ENCODE measurements at places on chromosomes 2 and 18.

DNA sequence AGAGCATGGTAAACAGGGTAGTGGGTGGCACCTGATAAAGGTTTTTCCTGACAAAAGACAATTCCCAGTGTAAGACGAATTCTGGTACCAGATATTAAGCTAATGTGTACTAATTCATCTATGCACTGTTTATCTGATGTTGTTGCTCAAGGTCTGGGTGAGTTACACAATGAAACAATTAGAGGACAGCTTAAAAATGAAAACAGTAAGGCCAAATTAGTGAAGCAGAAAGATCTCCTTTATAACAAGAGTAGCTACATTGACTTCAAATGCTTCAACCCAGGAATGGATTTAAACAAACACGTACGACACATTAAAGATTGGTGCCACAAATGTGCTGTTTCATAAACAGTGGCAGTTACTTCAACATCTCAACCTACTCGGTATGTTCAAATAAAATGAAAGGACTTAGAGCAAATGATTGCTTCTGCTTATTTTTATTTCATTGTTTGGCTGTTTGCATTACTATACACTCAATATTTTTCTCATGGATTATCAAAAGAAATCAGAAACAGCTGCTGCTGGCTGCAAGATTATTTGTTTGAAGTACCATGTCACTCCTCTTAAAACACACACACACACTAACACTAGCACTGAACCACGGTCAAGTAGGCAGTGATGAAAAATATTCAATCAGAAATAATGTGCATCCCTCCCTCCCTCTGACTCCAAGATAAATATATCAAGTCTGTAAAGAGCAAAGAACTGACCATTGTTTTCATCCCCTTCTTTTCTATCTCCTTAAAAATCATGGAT, 94.4 kb upstream of the RND3 start:
- DNase-seq = no peak

GRCh38 chr2:37526323-37526722, 145.1 kb downstream of the CDC42EP3 start:
- DNase-seq = no peak

DNA sequence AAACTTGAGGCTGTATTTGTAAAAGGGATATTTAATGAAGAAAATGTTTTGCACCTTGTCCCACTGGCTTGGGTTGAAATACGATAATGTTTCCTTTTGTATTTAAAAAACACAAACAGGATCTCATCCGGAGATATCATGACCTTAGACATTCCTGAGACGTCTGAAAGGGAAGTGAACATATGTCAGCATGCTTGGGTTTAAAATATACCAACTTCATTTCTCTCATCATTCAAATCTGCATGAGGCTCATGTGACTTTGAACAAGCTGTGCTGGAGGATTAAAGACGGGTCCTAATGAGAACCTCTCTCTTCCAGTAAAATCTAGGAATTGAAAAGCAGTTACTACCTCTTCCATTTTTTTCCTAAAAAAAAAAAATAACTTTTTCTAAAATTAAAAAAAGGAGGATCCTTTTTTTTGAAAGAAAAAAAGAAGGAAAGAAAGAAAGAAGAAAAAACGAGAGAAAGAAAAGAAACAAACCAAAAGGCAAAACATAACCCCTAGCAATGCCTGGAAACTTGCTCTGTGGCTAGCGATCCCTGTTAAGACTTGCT, 106.8 kb upstream of the ZFP36L2 start:
- peak; percentile 47 for DNase-seq

GRCh38 chr18:13447621-13448334, 229.2 kb downstream of the LDLRAD4 start:
- no peak for DNase-seq

DNA sequence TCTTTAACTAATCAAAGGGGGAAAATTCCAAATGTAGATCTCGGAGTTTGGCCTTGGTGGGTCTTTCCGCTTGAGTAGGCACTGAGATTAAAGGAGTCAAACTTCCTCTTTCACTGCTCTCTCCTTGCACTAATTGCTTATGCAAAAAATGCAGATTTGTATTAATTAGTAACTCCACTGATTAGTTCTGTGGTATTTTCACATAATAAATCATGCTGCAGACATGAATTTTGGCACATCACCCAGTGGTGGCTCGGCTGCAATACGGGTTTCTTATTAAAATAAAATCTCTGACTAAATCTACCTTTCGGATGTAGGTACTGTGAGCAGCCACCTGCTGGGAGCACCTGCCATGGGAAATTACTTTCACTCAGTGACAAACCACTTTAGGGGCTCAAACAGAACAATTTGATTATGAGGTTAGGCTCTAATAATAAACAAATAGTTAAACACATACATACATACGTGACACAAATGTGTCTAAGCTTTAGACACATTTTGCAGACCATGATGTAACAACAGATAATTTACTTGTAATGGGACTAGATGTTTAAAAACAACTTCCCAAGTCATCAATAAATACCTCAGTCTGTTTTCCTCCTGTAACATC, 6.4 kb upstream of the NEUROD1 start:
- DNase-seq = no peak

GRCh38 chr2:20048488-20049448, 2.7 kb downstream of the LAPTM4A start:
- DNase-seq = no peak

DNA sequence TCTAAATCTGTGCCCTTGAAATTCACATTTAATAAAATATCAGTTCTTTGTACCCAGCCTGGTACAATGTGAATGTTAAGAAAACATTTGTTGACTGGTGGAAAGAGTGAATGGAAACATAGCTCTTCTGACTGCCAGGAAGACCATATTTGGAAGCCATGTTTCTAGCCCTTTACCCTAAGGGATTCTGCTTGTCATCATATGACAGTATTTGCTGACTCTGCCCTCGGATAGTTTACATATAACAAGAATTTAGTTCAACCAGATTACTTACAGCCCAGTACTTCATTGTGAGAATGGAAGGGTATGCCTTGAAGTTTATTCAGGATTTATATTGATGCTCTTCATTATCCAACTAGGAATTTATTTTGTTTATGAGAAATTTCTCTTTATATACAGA, 13.8 kb upstream of the KCNS3 start:
- DNase-seq = no peak

DNA sequence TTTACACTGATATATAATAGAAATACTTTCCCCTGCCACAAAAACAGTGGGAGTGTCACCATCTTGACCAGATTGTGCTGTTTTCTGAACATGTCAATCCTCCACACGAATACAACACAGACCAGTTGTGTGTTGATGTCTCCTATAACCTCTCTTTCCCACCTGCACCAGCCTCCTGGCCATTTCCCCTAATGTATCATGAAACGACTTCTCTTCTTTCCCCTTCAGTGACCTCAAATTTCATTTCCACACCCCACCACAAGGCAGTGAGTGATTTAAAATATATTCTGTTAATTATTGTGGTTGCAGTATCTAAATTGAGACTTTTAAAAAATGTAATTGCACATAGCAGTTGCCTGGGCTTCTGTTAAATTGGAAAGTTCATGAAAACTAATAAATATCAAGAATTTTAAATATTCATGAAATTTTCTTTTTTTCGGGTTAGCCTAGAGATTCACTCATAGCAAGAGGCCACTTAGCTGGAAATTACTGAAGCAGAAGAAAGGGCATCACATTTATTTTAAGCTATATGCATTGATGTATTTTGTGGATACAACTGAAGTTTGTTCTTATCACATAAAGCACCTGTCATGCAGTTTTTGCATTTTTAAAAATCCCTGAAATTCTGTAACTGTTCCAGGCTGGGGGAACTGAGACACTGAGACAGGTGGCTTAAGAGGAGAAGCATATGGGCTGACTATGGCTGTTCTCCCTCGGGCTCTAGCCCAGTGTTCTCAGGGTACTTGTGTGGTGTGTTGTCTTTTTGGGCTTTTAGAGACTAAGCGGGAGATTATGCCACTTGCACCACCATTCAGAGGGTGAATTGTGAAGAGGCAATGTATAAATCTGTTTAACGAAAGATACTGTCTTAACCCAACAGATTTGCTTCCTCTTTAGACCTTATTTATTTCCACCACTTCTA, 15.9 kb downstream of the FAM171B start:
- DNase-seq = no peak

GRCh38 chr2:233032551-233033320, at the start of gene NEU2:
Gene NEU2, plus strand, starts transcription at chr2:233032672. Its CDS starts 0 bp downstream, at chr2:233032672.
- DNase-seq = peak; percentile 65

- no peak for DNase-seq
Observed at GRCh38 chr18:49731860-49732311, 81.4 kb downstream of the ACAA2 start.

- no peak for DNase-seq
Observed at GRCh38 chr2:68027959-68028358, 34.8 kb downstream of the C1D start.

DNA sequence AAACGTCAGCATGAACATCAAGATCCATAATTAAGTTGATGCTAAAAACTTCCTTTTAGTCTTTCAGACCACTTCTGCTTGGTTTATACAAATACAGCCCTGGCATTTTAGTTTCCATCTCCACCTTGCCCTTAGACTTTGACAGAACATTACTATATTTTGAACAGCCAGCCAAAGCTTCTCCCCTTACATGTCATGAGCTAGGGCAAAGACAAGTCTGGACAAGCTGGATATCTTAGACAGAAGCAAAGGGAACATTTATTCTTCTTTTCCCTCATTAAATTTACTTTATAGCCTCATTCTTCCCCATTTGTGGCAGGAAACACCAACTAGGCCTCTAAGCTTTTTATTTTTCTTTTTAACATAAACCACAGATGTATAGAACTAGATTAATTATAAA, 403.3 kb downstream of the SUCLG1 start:
- DNase-seq = no peak

DNA sequence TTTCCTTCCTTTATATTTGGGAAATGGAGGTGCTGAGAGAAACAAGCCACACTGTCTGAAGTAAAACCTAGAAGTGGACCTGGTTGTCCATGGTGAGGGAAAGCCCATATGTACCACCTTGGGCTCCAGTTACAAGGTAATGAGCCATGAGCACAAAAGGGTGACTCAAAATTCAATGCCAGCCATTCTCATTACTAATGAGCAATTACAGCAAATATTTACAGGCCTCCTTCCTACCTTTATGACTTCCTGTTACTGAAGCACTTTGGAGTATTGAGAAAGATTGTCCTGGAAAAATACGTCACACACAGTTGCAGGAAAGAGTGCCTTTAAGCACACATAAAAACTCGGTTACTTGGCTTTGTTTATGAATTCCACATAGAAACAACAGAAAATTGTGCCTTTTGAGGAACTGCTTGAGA, 9.1 kb downstream of the EPAS1 start:
- DNase-seq = peak; percentile 66

DNA sequence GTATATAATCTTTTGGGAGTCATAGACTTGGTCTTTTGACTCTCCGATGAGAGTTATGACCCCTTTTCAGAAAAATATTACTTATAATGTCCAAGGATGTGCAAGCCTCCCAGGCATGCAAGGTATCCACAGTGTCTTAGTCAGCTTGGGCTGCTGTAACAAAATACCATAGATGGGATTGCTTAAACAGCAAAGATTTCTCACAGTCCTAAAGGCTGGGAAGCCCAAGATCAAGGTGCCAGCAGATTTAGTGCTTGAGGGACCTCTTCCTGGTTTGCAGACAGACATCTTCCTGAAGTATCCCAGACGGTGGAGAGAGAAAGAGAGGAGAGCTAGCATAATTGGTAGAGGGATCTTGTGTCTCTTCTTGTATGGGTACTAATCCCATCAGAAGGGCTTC, 35.6 kb upstream of the FBXO11 start:
- no peak for DNase-seq

GRCh38 chr2:172864182-172864581, 128.5 kb downstream of the RAPGEF4 start:
- DNase-seq = peak; percentile 54

- no peak for DNase-seq
Observed at GRCh38 chr2:232400256-232401015, 6.2 kb upstream of the ALPG start.

GRCh38 chr2:190335225-190335559, 8.2 kb upstream of the INPP1 start:
- DNase-seq = no peak

DNA sequence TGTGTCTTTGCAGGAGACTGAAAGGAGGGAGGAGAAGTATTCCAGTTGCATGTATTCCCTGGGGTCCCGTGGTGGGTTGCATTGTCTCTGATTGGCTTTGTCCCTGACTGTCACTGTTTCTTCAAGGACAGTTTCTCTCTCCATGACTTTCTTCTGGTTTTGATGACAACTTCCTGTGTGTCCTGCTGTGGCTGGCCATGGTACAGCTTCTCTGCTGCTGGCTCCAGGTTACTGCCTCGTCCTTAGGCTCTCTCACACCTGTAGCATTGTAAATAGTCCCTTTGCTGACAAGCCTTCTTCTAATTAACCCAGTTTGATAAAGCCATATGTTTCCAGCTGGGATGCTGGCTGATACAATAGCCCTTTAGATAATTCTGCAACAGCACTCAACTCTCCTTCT, 129.0 kb downstream of the LPIN1 start:
- DNase-seq = no peak

GRCh38 chr18:6270771-6271216, 143.9 kb downstream of the L3MBTL4 start:
- DNase-seq = no peak

GRCh38 chr2:237900891-237901831, 41.7 kb downstream of the RAMP1 start:
- DNase-seq = no peak

DNA sequence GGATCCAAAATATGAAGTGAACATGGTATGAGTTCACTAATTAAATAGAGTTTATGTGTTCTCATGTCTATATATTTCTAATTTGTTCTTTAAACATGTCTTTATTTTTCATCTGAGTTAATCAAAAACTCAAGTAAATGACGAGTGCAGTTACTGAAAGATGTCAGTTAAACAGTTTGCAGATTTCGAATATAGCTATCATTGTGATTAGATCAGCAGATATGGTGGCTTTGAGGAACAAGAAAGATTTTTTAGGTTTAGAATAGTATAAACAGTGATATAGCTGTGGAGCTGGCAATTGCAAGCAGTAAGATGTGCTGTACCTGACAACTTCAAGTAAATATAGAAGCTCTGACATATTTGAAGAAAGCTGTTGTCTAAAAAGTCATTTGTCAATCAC, 49.7 kb downstream of the TANK start:
- no peak for DNase-seq

- DNase-seq = peak; percentile 69
Observed at GRCh38 chr2:171411791-171412483, 21.9 kb downstream of the METTL8 start.

- peak; percentile 3 for DNase-seq
Observed at GRCh38 chr18:24543795-24544498, 83.5 kb downstream of the HRH4 start.

GRCh38 chr2:25596516-25597244, 76.7 kb downstream of the DTNB start:
- no peak for DNase-seq

GRCh38 chr18:47063096-47063495, 27.7 kb upstream of the ELOA2 start:
- no peak for DNase-seq
